Stomach (tissue), 19 donors: ENCODE measurements at places on chromosomes 6 and 20. TPM values are rescaled to one million over a fixed set of nuclear protein-coding genes. Genes with fewer than 3 reads are reported as not detected.
A peak's percentile ranks its signal among the peaks of the same experiment; 100 is the strongest.

Gene OPRM1
- total RNA-seq: 1.5 TPM

DNA sequence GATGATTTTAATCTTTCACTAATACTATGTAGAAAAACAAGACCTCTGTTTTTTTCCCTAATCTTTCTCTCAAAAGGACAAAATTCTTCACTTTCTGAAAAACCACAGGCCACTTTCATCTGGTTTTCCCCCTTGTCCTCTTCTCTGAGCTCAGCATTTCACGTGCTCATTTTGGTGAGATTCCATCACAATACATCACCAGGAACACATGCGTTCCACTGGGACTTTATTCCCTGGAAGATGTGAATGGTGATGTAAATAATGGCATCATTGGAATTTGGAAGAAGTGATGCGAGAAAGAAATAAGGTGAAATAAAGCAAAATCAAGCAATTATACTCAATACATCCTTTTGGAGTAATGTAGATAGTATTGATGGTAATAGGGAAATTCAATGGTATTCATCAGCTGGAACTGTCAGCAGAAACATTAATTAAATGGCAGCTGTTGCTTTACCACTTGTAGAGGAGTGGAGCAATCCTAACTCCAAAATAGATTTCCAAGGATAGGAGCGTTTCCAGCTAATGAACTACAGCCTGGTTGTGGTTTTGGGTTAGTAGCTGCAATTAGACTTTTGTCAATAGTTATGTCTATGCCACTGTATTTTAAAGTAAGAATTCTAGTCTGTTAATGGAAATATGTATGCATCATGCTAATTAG lies 11.5 kb downstream of the FILIP1 start:
- no peak for DNase-seq
- H3K27ac ChIP-seq: no peak overlapping the region
- H3K4me3 ChIP-seq: no peak overlapping the region
- H3K36me3 ChIP-seq: no peaks in the 10 kb centered on the region
- H3K27me3 ChIP-seq: no peaks in the 10 kb centered on the region

GRCh38 chr20:11041396-11041795 lies 367.6 kb upstream of the JAG1 start:
- no peaks in the 10 kb centered on the region for H3K27me3 ChIP-seq
- H3K4me3 ChIP-seq: no peak overlapping the region
- H3K27ac ChIP-seq: no peak overlapping the region
- no peaks in the 10 kb centered on the region for H3K4me1 ChIP-seq
- H3K36me3 ChIP-seq: no peaks in the 10 kb centered on the region

DNA sequence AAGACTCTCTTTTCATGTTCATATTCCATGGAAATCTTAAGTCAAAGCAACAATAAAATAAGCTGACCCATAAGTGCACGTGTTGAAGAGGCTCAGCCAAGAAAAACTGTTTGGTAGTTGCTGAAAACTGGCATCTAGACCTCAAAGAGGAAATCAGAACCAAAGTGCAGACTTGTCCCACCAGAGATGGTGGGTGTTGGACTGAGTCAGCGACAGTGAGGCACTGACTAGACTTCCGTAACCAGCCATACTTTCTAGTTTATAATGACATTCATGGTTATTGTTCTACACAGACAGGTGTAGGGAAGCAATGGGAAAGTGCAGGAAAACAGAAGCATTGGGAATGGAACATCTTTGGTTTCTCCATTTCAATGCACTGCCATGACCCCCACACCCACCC lies 175.7 kb upstream of the AGPAT4 start:
- H3K36me3 ChIP-seq: no peaks in the 10 kb centered on the region
- no peak overlapping the region for H3K4me3 ChIP-seq
- no peaks in the 10 kb centered on the region for H3K27me3 ChIP-seq
- no peak overlapping the region for H3K27ac ChIP-seq
- DNase-seq: no peak

- H3K36me3 ChIP-seq: no peaks in the 10 kb centered on the region
- H3K4me3 ChIP-seq: no peak overlapping the region
- peaks cover 29% of the 10 kb centered on the region for H3K4me1 ChIP-seq
- H3K27ac ChIP-seq: peak overlapping the region; percentile 56
These were observed 15.9 kb downstream of the KCNK5 start for GRCh38 chr6:39213195-39213920.

DNA sequence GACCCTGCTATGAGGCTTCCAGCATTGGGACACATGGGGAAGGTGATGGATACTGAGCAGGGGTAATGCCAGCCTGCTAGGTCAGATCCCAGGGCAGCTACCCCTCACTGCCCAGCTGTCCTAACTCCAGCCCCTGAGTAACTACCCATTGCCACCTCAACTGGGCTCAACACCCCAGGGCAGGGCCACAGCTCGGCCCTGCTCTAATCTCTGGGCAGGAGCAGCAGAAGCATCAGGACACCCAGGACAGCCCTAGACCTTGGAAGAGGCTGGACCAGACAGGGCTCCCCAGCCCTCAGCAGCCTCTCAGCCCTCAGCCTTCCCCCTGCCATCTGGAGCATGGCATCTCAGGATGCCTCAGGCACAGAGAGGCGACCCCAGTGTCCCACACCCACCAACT lies 67.4 kb upstream of the TOP1 start:
- H3K4me3 ChIP-seq: no peak overlapping the region
- no peaks in the 10 kb centered on the region for H3K36me3 ChIP-seq
- DNase-seq: no peak

GRCh38 chr20:61596687-61597330 lies 344.7 kb downstream of the CDH4 start:
- no peaks in the 10 kb centered on the region for H3K36me3 ChIP-seq
- H3K27me3 ChIP-seq: no peaks in the 10 kb centered on the region
- no peak overlapping the region for H3K27ac ChIP-seq
- DNase-seq: no peak
- H3K4me3 ChIP-seq: no peak overlapping the region

DNA sequence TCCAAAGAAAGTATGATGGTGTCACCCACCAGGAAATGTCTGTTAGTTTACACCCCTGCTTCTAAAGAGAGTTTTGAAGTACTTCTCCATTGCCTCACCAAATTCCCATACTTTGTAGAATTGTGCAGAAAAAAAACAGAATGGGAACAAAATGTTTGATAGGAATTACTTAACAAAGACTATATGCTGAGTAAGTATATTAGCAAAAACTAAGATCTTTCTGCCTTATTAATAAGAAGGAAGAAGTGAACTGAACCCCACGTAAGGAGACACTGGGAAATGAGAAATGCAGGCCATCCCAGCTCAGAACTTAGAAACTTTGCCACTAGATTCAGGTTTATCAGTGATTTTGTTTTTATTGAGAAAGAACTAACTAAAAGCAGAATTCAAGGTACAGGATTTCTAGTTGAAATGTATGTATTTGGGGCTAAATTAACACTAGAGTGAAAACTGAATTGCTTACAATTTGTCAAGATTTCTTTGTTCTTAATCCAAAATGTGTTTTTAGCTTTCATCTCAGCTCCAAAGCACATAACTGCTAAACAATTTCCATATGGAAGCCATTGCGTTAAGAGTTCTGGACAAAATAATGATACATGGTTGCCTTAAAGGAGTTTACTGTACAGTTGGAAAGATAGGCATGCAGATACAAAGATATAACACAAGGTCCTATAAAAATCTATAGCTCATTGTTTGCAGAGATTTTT lies 102.7 kb upstream of the BMP5 start:
- no peak for DNase-seq
- no peak overlapping the region for H3K4me3 ChIP-seq
- H3K36me3 ChIP-seq: no peaks in the 10 kb centered on the region
- no peak overlapping the region for H3K27ac ChIP-seq
- no peaks in the 10 kb centered on the region for H3K27me3 ChIP-seq
- H3K4me1 ChIP-seq: no peaks in the 10 kb centered on the region

DNA sequence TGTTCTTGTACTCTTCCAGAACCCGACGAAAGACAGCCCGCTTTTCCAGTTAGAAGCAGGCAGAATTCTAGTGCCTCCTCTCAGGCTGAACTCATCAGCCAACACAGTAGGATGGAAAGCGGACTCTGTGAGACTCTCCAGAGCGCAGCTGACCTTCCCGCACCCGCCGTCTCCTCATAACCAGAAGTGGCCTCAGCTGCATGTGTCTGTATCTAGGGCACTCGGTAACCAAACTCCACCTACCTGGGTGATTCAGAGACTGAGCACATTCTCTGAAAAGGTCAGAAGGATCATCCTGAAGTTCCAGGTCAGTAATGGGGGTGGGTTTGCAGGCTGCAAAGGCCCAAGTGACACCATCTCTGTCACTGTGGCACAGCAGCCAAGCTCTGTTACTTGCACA lies 66.7 kb upstream of the NFATC2 start:
- no peak for DNase-seq
- no peak overlapping the region for H3K4me3 ChIP-seq
- no peaks in the 10 kb centered on the region for H3K4me1 ChIP-seq
- H3K27ac ChIP-seq: no peak overlapping the region
- no peaks in the 10 kb centered on the region for H3K27me3 ChIP-seq

- no peaks in the 10 kb centered on the region for H3K36me3 ChIP-seq
- H3K27me3 ChIP-seq: no peaks in the 10 kb centered on the region
- H3K4me1 ChIP-seq: no peaks in the 10 kb centered on the region
- no peak overlapping the region for H3K27ac ChIP-seq
- no peak for DNase-seq
- no peak overlapping the region for H3K4me3 ChIP-seq
These were observed 97.9 kb downstream of the SOD2 start for GRCh38 chr6:159595173-159595572.
